ENCODE measurements at places on chromosomes 16 and 17.

GRCh38 chr17:4599505-4600281 lies 15.4 kb downstream of the SMTNL2 start:
- DNase-seq = no peak

- no peak for DNase-seq
Observed at GRCh38 chr16:13672196-13672595, 247.8 kb upstream of the ERCC4 start.

DNA sequence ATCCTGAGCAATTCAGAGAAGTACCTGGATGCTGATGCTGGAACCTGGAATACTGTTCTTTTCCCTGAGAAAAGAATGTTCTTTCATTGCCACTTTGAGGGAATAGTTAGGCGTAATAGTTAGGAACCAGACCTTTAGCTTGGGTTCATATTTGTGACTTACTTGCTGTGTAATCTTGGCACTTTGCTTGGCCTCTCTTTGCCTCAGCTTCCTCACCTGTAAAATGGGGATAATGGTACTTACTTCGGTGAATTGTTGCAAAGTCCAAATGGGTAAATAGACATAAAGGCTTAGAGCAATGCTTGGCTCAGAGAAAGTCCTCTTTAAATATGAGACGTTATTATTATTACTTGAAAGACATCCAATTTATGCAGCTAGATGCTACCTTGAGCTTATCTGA lies 55.0 kb upstream of the CLEC19A start:
- DNase-seq = no peak

- DNase-seq = no peak
Observed at GRCh38 chr16:81499576-81500380, 55.2 kb downstream of the CMIP start.

DNA sequence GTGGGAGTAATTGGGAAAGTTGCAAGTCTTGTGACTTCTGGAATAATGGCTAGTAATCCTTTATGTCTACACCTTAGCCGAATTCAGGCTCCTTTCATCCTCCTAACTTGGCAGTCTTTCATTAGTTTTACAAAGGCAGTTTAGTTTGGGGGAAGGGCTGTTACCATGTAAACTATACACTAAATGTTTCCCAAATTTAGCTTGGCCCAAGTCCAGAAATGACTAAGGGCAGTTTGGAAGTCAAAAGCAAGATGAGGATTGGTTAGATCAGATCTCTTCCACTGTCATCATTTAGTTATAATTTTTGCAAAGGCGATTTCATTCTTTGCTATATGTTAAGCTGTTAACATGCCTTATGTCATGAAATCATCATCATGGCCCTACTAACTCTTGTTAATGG lies 115.4 kb upstream of the CACNG3 start:
- no peak for DNase-seq

DNA sequence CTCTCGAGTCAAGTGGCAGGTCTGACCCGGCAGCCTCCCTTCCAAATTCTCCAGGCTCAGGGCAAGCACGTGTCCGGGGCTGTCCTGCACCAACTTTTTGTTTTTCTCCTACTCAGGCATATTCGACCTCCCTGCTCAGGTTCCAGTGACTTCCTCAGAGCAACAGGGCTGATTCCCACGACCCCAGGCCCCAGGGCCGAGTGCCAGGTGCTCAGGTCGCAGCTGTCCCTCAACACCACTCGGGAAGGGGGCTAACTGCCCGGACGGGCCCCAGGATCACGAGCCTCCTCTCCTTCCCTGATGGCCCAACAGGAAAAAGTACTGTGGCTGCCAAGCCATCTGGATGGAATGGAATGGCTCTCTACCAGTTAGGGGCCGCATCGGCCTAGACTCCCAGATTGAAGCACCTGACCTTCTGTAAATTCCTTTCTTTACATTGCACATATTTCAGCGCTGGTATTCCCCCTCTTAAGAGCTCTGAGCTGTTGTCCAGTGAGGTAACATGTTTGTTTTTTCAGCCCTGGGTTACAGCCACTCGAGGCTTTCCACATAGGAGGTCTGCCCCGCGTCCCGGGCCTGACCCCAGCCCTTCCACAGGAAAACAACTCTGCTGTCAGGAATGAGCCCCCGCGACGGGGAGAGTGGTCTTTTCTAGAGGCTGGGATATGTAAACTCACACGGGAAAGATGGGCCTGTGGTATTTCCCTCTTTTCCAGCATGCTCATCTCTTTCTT lies 25.0 kb downstream of the NXN start:
- DNase-seq = no peak

DNA sequence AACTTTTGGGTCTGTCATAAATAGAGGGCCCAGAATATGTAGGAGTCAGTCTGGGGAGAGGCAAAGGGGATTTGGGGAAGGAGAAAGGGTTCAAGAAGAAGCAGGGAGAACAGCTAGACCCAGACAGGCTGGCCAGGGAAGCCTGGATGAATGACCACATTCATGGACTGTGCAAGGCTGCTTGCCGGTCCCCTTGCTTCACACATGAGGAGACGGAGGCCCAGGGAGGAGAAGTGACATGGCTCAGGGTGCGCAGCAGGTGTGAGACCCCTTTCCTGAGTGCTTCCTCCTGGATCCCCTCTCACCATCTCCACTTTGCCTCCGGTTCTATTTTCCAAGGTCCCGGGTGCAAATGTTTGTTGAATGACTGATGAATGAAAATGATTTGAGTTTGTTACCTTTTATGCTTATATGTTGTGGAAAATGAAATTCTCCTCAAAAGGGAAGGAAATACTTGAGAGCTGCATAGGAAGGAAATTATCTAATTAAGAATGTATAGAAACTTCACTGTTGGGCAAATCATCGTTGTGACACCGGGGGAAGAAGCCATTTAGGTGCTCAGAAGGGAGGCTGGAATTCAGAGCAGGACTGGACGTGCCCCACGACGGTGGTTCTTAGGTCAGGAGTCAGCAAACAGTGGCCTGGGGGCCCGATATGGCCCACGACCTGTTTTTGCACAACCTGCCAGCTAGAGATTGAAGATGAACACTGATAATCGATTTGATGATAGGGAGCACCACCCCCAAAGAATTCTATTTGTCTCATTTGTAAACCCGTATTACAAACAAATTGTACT lies 559 bp downstream of the ITGAM start:
- DNase-seq = no peak

DNA sequence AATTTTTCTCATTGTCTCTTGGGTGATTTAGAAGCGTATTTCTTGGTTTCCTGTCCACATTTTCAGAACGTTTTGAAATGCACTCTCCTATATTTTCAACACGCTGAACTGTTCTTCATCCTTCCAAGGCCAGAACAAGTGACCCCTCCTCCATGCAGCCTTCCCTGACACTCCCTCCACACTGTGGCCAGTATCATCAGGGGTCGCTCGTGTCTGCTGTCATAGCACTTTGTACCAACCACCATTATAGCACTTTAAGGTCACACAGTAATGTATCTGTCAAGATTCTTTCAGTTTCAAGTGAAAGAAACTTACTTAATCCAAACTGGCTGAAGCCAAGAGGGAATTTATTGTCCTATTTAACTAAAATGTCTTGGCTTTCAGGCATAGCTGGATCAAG lies 17.5 kb upstream of the IL21R start:
- DNase-seq = no peak

- DNase-seq = no peak
Observed at GRCh38 chr17:42783062-42783790, 2.8 kb downstream of the WNK4 start.

- DNase-seq = no peak
Observed at GRCh38 chr17:79019632-79020584, 4.1 kb upstream of the C1QTNF1 start.

DNA sequence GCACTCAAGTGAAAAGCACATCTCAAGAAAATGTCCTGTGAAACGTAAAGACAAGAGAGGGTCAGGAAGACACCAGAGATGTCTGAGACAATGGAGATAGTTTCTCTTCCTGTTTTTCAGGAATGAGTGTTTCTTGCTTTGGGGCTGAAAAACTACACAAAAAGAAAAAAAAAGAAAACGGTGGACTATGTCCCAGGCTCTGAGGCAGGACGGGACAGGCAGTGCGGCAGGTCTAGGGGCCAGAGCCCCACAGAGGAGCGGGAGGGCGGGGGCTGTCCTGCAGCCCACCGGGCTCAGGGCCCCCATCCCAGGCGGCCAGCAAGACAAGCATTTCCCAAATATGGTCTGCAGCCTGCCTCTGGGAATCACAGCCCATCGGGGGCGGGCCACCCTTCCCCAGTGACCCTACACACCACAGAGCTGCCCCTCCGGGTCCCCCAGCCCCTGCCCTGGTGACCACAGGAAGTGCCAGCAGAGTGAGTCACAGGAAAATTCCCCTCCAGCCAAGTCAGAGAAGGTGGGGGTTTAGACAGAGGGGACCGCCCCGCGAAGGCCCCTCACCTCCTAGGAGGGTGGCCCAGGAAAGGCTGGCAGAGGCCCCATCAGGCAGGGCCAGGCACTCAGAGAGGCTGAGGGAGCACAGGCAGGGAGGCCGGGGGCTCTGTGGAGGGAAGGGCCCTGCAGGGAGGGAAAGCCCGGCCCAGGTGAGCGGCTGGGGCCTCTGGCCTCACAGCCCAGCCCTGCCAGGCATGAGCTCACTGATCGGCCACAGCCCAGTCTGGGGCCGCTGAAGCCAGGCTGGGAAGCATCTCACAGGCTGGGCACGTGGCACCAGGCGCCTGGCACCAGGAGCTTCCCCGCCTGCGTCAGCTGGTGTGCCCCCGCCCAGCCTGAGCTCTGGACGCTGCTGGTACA lies 6.3 kb downstream of the BCAR1 start:
- DNase-seq = peak; percentile 92

GRCh38 chr16:71726476-71727315 lies 2.2 kb upstream of the PHLPP2 start:
- DNase-seq = no peak

DNA sequence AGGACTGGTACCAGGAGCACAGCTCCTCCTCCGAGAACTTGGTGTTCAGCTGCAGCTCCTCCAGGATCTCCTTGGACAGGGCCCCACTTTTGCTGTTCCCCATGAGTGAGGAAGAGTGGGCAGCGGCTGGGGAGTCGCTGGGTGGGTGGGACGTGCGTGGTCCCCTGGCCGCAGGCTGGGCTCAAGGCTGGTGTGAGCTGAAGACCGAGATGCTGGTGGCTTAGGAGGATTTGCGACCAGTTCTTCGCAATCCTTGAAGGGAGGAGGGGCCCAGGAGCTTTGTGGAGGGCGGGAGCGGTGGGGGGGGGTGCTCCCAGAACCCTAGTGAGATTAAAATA lies at the start of gene RCVRN:
TSS of gene RCVRN (minus strand) at position 194 of the 338 bp plus-strand sequence. CDS start at position 103, 91 bp downstream.
- DNase-seq = no peak

- DNase-seq = no peak
Observed at GRCh38 chr16:31861455-31861854, 12.2 kb upstream of the ZNF267 start.

DNA sequence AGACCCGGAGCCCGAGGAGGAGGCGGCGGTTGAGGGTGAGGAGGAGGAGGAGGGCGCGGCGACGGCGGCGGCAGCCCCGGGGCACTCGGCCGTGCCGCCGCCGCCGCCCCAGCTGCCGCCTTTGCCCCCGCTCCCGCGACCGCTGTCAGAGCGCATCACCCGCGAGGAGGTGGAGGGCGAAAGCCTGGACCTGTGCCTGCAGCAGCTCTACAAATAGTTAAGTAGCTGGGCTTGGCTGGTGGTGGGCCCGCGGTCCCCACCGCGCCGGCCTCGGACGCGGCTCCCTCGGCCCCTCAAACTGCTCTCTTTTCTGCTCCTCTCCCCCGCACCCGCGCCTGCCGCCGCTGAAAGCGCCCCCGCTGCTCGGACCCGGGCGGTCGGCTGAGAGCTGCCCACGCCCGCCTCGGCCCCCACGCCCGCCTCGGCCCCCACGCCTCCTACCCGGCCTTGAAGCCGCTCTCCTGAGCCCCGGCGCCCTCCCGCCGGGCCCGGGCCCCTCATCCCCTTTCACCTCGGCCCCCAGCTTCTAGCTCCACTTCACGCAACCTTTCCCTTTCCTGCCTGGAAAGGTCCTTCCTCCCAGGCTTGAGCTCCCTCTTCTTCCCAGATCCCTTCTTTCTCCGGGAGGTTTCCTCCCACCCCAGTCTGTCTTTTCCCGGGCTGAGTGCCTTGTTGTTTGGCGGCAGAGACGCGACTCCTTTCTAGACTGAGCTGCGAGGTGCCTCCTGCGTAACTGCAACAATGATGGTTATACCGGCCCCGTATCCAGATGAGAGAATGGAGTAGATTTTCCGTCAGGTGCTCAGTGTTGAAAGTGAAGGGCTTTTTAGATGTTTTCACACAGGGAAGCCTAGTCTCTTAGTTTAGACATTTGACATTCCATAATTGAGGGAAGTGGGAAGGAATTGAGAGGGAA lies 850 bp downstream of the PPM1E start:
- DNase-seq = no peak

- DNase-seq = no peak
Observed at GRCh38 chr17:19016881-19017280, 12.3 kb upstream of the FAM83G start.

GRCh38 chr17:27496437-27496943 lies 40.2 kb downstream of the KSR1 start:
- no peak for DNase-seq

DNA sequence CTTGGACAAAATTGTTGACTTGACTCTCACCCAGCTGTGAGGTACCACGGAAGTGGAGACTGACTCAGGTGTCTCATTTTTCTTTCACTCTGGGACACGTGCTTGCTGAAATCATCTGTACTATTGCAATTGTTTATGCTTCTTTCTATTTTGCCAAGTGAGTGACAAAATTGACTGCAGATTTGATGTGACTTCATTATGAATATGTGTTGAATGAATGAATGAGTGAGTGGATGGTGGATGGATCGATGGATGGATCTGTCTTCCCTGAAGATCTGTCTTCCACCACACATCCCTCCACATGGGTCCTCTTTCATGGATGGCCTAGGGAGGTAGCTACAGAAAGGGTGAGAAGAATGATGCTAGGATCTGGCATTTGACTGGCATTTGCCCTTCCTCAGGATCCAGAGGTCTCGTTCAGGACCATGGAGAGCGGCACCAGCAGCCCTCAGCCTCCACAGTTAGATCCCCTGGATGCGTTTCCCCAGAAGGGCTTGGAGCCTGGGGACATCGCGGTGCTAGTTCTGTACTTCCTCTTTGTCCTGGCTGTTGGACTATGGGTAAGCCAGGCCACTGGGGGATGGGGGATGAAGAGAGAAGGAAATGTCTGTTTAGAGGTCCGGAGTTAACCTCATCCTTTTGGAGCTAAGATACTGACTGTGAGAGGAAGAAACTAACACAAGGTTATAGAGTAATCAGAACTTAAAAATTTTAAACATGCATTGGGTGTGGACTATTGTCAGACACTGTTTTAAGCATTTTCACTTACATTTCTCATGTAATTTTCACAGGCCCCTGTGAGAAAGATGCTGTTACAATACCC lies 12.7 kb downstream of the SLC5A11 start:
- DNase-seq = no peak
